Activated CD4-positive, alpha-beta memory T cell treated with anti-CD3 and anti-CD28 coated beads for 36 hours (primary cell): ENCODE measurements at places on chromosomes 2 and 18.

DNA sequence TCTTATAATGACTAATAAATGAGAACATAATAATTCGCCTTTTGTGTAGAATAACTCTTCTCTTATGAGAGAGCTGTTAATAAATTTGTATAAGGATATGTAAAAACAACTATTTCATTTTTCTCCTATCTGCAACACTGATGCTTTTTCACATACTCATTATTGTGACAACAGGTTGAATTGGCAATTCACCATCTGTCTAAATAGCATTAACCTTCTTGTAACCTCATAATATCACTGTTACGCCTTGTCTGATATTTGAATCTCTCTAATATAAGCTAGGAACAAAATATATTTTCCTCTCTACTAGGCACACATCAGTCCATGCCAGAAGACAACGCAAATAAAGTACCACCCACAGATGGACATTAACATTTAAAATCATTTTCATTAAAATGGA is 938.9 kb downstream of the CPS1 start:
- no peaks in the 10 kb centered on the region for H3K27me3 ChIP-seq
- H3K4me1 ChIP-seq = no peaks in the 10 kb centered on the region
- DNase-seq = no peak
- no peak overlapping the region for H3K27ac ChIP-seq
- H3K36me3 ChIP-seq = no peaks in the 10 kb centered on the region
- H3K4me3 ChIP-seq = no peak overlapping the region

- H3K4me1 ChIP-seq = peaks cover 7% of the 10 kb centered on the region
- no peaks in the 10 kb centered on the region for H3K36me3 ChIP-seq
- DNase-seq = peak; percentile 26
- H3K4me3 ChIP-seq = no peak overlapping the region
- peaks cover 44% of the 10 kb centered on the region for H3K27me3 ChIP-seq
These were observed 923 bp downstream of the AMER3 start for GRCh38 chr2:130756053-130756873.

DNA sequence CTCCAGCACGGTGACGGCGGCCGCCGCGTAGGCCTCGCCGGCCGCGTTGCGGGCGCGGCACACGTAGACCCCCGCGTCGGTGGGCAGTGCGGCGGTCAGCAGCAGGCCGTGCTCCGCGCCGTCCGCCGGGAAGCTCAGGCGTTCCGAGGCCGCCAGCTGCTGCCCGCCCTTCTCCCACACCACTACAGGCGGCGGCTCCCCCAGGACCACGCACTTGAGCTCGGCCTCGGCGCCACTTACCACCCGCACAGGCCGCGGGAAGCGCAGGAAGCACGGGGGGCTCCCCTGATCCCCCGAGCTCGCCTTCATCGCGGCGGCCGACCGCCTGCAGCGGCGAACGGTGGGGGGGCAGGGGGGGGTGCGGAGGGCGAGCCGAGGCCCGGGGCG is 422 bp downstream of the OBSL1 start:
- no peaks in the 10 kb centered on the region for H3K36me3 ChIP-seq
- H3K4me3 ChIP-seq = no peak overlapping the region
- H3K27me3 ChIP-seq = peaks cover 38% of the 10 kb centered on the region
- no peaks in the 10 kb centered on the region for H3K4me1 ChIP-seq
- no peak for DNase-seq
- no peak overlapping the region for H3K27ac ChIP-seq

- peak overlapping the region; percentile 32 for H3K4me3 ChIP-seq
- H3K27ac ChIP-seq = no peak overlapping the region
- H3K27me3 ChIP-seq = peaks cover 74% of the 10 kb centered on the region
- H3K4me1 ChIP-seq = peaks cover 18% of the 10 kb centered on the region
These were observed 8.2 kb upstream of the EN1 start for GRCh38 chr2:118855451-118856279.

DNA sequence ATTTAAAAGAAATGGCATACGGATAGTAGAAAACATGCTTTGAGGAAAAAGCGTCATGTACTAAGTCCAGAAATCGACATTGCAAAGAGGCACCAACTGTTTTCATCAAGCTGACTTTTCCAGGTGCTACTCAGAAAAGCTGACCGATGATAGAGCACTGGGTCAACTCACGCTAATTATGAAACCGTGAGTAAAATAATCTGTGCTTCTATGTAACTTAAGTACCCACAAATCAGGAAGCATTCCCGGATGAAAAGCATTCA is 353 bp upstream of the NUP35 start:
- peaks cover 3% of the 10 kb centered on the region for H3K27me3 ChIP-seq
- no peak for DNase-seq
- H3K36me3 ChIP-seq = peaks cover 8% of the 10 kb centered on the region
- peaks cover 26% of the 10 kb centered on the region for H3K4me1 ChIP-seq

GRCh38 chr2:83462881-83463280 is 996.2 kb downstream of the SUCLG1 start:
- no peak overlapping the region for H3K27ac ChIP-seq
- no peaks in the 10 kb centered on the region for H3K36me3 ChIP-seq
- H3K4me1 ChIP-seq = no peaks in the 10 kb centered on the region
- H3K27me3 ChIP-seq = no peaks in the 10 kb centered on the region
- no peak overlapping the region for H3K4me3 ChIP-seq

GRCh38 chr2:213443921-213444320 is 159.7 kb downstream of the SPAG16 start:
- no peaks in the 10 kb centered on the region for H3K4me1 ChIP-seq
- no peaks in the 10 kb centered on the region for H3K27me3 ChIP-seq
- no peak overlapping the region for H3K27ac ChIP-seq
- H3K4me3 ChIP-seq = no peak overlapping the region
- no peak for DNase-seq

GRCh38 chr2:39689876-39690275 is 24.2 kb downstream of the TMEM178A start:
- no peaks in the 10 kb centered on the region for H3K36me3 ChIP-seq
- peaks cover 22% of the 10 kb centered on the region for H3K27me3 ChIP-seq
- DNase-seq = no peak
- no peak overlapping the region for H3K4me3 ChIP-seq

- no peak for DNase-seq
- H3K36me3 ChIP-seq = no peaks in the 10 kb centered on the region
- H3K4me1 ChIP-seq = no peaks in the 10 kb centered on the region
These were observed 178.0 kb downstream of the SH3BP4 start for GRCh38 chr2:235129850-235130249.

DNA sequence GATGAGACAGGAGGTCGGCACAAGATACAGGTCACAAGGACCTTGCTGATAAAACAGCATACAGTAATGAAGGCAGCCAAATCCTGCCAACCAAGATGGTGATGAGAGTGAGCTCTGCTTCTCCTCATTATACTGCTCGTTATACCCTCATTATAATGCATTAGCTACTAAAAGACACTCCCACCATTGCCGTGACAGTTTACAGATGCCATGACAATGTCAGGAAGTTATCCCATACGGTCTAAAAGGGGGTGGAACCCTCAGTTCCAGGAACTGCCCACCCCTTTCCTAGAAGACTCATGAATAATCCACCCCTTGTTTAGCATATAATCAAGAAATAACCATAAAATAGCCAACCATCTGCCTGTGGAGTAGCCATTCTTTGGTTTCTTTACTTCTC is 224.2 kb downstream of the RBM43 start:
- H3K27ac ChIP-seq = no peak overlapping the region
- H3K27me3 ChIP-seq = peaks cover 15% of the 10 kb centered on the region
- H3K4me3 ChIP-seq = no peak overlapping the region
- H3K4me1 ChIP-seq = no peaks in the 10 kb centered on the region
- no peak for DNase-seq

GRCh38 chr2:149799013-149799705 is 211.6 kb upstream of the MMADHC start:
- no peak overlapping the region for H3K27ac ChIP-seq
- H3K4me1 ChIP-seq = no peaks in the 10 kb centered on the region
- no peaks in the 10 kb centered on the region for H3K36me3 ChIP-seq
- no peak for DNase-seq
- H3K4me3 ChIP-seq = no peak overlapping the region

DNA sequence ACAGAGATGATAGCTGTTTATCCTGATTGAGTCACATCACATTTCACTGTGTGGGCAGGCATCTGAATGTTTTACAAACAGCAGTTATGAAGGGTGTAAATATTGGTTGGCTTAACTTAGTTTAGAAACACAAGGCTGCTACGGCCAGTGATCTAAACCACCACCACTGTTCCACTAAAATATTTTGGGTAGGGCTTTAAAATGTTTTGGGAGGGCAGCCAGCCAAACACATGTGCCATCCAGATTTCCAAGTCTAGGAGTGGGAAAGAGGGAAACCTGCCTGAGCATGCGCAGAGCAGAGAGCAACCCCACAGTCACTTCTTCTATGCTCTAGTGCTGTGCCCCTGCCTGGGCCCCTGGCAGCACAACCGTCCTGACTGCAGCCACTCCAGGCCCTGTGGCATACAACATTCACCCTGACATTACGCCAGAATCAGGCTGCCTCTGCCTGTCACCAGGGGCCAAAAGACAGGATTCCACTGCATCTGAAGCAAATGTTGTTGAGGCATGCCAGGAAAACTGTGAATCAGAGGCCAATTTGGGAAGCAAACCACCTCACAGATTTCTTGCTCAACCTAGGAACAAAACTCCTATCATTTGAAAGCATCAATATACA is 74.8 kb upstream of the COL5A2 start:
- H3K4me1 ChIP-seq = peaks cover 9% of the 10 kb centered on the region
- H3K36me3 ChIP-seq = no peaks in the 10 kb centered on the region
- H3K4me3 ChIP-seq = no peak overlapping the region
- no peak for DNase-seq
- H3K27ac ChIP-seq = no peak overlapping the region
- H3K27me3 ChIP-seq = no peaks in the 10 kb centered on the region

DNA sequence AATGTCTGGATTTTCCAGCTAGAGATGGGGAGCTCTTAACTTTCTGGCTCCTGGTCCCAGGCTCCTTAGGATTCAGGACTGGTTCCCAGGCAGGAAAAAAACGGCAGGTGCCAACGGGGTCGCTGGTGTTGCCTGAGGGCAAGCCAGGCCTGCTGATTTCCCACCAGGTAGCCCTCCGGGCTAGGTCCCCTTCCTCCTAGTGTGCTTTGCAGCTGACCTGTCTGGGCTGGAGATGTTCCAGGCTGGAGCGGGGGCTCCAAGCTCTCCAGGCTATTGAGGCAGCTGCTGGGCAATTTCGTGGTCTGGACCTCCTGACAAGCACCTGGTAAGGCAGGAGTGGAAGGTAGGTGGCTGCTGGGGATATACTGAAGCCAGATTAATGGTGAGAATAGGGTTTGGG is 2.0 kb upstream of the MRPL53 start:
- DNase-seq = no peak
- no peak overlapping the region for H3K27ac ChIP-seq
- H3K36me3 ChIP-seq = peaks cover 25% of the 10 kb centered on the region
- H3K4me1 ChIP-seq = peaks cover 23% of the 10 kb centered on the region
- H3K27me3 ChIP-seq = no peaks in the 10 kb centered on the region

DNA sequence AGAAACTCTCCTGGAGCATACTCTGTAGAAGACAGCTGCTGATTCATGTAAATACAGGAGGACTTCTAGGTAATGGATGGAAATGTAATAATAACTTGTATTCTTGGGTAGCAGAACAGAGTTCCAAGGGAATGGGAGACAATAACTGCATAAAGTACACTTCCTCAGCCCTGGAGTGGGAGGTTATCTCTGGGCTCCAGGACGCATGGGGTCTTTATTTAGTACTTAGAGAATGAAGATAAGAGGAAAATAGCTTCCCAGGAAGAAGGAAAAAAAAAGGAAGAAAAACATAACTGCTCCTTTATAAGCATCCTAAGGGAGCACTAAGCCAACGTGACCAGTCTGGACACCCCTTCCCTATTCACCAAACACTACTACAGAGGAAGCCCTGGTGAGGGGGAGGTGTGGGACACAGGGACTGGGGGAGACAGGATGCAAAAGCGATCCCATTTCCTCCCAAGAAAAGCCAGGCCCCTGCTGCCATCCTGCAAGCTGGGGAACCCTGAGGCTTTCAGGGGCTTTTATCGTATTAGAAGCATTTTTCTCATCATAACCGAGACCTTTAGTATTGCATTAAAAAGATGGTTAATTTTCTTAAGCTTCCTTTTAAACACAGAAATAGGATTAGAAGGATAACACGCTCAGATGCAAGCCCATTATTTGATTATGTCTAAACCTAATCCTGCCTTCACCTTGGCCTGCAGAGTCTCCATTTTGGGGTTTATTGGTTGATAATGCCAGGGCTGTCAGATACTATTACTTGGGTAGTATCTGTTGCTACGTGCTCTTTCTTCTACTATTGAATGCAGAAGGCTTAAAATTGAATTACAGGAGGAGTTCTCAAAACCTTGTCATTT is 78.5 kb downstream of the KLF7 start:
- peaks cover 17% of the 10 kb centered on the region for H3K36me3 ChIP-seq
- no peak overlapping the region for H3K4me3 ChIP-seq
- H3K4me1 ChIP-seq = peaks cover 32% of the 10 kb centered on the region
- no peak for DNase-seq
- H3K27ac ChIP-seq = no peak overlapping the region
- no peaks in the 10 kb centered on the region for H3K27me3 ChIP-seq

DNA sequence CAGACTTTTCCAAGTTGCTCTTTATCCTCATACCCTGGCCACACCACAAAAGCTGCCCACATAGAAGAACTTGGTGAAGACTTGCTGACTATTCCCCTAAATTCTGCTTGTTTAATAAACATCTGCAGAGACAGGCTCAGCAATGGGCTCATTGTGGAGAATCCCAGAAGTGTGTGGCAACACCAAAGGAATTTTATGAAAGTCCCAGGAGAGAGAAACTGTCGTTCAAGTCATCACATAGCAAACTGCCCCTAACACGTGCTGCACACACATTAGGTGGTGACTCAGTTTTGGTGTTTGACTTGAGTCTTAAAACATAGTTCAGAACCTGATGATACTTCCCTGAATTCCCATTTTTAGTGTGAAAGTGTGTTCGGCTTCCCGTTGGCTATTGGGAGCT is 38.6 kb downstream of the CYP1B1 start:
- no peak for DNase-seq
- H3K36me3 ChIP-seq = no peaks in the 10 kb centered on the region
- H3K4me1 ChIP-seq = peaks cover 29% of the 10 kb centered on the region
- H3K27ac ChIP-seq = peak overlapping the region; percentile 80
- peaks cover 50% of the 10 kb centered on the region for H3K27me3 ChIP-seq
